ENCODE measurements at places on chromosomes 6 and 20. TPM values are rescaled to one million over a fixed set of nuclear protein-coding genes. Genes with fewer than 3 reads are reported as not detected.

- no peaks in the 10 kb centered on the region for H3K36me3 ChIP-seq
- no peak overlapping the region for H3K27ac ChIP-seq
- no peaks in the 10 kb centered on the region for H3K27me3 ChIP-seq
- DNase-seq, result no peak
Observed at GRCh38 chr6:24968783-24969182, 33.0 kb upstream of the RIPOR2 start.

DNA sequence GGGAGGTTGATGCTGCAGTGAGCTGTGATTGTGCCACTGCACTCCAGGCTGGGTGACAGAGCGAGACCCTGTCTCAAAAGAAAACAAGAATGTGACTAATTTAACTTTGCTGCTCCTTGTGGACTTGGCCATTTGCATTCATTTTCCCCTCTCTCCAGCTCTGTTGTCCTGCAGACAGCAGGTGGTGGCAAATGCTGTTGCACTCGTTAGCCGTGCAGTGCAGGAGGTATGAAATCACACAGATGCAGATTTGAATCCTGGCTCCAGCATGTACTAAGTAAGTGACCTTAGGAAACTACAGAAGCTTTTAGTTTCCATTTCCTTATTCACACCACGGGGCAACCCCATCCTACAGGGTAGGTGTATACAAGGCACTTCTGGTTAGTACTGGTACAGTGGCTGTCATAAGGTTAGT, 9.6 kb upstream of the BEND3 start:
- no peak overlapping the region for H3K4me3 ChIP-seq
- no peaks in the 10 kb centered on the region for H3K36me3 ChIP-seq
- DNase-seq, result no peak

DNA sequence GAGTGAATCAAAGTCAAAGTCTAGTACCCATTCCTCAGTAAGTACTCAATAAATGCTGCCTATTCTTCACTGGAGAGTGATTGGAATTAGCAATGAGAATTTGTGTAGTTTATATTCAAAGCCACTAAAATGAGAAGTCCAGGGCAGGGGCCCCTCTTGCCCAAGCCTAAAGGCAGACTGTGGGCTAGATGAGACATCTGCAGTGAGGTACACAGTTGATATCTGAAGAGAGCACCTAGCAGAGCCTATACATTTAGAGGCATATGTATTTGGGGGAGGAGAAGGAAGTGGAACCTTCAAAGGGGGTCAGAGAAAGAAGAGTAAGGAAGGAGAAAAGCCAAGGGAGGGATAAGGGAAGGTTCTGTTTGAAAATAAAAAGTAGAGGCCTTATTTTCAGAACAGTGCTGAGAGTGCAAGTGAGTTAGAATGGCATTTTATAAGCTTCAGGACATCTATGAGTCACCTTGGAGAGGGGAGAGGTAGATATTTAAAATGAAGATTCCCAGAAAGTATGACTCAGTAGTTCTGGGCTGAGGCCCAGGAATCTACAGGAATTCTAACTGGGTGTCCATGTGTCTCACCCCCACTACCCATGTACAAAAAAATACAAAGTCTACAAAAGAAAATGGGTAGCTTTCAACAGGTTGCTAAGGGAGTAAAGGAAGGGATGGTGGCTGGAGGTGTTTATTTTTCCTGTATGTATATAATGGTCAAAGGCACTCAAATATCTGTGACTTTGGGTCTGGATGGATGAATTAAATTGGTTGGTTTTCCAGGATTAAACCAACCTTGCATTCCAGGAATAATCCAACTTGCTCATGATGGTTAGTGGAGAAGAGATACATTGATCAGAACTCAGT, 135.1 kb downstream of the ZFP64 start:
- no peaks in the 10 kb centered on the region for H3K4me1 ChIP-seq
- H3K27ac ChIP-seq, result no peak overlapping the region
- H3K27me3 ChIP-seq, result no peaks in the 10 kb centered on the region
- DNase-seq, result no peak
- H3K36me3 ChIP-seq, result peaks cover 14% of the 10 kb centered on the region

GRCh38 chr6:43304361-43304760, 4.3 kb downstream of the CRIP3 start:
- peaks cover 15% of the 10 kb centered on the region for H3K27me3 ChIP-seq
- H3K36me3 ChIP-seq, result no peaks in the 10 kb centered on the region
- DNase-seq, result no peak
- H3K4me3 ChIP-seq, result no peak overlapping the region
- peaks cover 25% of the 10 kb centered on the region for H3K4me1 ChIP-seq

COX4I2 gene
- 7.6 TPM for total RNA-seq

MTFR2 gene
- total RNA-seq, result 0.52 TPM
